ENCODE measurements at places on chromosomes 5 and 9.

DNA sequence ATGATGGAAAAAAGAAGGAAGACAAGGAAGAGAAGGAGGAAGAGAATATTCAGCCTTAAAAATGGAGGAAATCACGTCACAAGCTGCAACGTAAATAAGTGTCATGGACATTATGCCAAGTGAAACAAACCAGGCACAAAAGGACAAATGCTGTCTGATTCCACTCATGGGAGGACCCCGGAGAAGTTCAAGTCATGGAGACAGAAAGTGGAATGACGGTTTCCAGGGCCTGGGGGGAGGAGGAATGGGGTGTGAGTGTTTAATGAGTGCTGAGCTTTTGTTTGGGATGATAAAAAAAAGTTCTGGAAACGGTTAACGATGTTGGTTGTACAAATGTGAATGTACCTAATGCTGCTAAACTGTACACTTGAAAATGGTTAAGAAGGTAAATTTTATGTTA is 439.5 kb downstream of the GADD45G start:
- DNase-seq, result no peak

DNA sequence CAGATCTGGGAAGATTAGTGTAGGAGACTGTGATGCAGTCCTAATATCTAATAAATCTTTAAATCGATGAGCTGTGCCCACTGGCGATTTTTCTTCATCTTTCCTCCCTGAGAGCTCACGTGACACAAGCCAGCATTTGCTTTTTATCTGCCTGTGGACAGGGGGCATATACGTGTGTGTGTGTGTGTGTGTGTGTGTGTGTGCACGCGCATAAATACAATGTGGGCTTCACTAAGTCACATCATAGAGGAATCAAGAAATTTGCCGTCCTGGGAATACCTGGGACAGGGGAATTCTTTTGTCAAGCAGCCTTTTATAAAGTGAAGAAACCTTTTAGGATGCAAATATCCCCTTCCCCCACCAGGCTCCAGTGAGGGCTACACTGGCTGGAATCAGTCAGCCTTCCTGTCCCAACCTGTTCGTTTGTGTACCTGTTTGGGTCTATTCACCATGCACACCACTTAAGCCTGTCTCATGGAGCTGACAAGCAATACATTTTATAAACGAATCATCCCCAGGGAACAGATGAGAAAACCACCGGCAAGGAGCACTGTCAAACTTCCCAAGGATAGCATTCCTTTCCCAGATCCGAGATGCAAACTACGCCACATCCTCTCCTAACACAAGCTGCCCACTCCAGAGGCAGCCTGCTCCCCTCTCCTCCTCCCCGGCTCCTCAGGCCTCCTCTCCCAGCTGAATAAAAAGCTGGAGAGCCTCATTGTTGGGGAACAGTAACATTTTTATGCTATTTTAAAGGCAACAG is 2.7 kb downstream of the EPB41L4B start:
- DNase-seq, result no peak

DNA sequence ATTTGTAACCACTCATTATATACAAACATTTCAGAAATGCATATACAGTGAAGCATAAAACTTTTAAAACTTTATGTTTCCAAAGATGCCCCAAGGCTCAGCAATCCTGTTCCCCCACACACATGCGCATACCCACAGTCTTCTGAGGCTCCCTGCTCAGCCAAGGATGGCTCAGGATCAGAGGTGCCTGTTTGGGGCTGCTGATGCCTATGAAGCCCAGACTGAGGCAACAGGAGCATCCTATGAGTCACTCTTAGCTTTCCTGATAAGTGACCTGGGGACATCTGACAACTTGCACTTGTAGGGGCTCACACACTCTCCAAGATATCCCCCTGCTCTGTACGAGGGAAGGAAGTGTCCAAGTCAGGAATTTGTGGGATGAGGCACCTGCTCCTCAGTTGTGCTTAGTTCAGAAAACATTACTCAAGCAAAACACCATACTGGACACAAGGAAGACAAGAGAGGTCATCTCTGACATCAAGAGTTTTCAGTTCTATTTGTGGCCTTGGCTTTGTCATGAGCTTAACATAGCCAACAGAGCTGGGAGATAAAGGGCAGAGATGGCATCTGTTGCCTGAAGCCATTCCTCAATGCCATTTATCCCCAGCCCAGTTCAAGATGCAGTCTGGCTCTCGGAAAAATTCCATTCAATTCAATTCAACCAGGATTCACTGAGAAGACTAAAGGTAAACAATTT is 62.3 kb downstream of the NIPSNAP3B start:
- DNase-seq, result no peak

DNA sequence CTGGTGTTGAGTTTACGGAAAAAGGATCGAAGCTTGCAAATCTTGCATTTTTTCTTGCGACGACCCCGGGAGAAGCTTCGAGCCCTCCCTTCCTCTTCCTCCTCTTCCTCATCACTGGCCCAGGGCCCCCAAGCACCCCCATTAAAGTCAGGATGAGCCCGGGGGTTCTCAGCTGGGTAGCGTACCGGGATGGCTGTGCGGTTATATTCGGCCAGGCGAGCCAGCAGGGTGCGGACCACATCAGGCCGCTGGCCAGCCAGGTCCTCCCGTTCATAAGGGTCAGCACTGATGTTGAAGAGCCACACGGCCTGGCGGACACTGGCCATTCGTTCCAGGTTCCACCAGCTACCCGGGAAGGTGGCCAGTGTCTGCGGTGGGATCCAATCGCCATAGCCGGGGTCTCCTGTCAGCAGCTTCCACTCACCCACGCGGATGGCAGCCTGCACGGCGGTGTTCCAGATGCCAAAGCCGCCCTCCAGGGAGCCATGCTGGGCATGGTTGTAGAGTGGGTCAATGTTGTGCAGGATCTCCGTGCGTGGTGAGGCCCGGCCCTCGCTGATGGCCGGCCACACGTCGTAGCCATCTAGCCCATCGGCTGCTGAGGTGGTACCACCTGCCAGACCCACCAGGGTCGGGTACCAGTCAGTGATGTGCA is 5.3 kb downstream of the ARSI start:
- DNase-seq, result no peak

- DNase-seq, result no peak
Observed at GRCh38 chr5:155087036-155087435, 73.5 kb downstream of the KIF4B start.
